ENCODE measurements at places on chromosomes 6 and 20. TPM values are rescaled to one million over a fixed set of nuclear protein-coding genes. Genes with fewer than 3 reads are reported as not detected.

DNA sequence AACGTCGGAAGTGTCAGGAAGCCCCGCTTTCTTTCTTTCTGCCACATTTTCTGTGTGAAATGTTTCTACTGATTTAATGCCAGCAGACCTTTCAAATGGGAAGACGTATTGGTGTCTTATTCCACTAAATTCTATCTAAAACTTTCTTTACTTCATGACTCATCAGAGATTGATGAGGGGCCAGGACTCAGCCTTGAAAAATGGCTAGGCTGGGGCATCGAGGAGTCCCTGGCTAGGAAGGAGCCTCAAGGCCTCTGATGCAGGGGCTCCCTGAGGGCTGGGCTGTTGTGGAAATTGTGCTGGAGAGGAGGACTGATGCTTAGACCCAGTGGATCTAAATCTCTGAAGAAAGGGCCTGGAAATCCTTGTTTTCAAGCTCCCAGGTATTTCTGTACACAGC, 192.8 kb upstream of the PDE10A start:
- H3K4me3 ChIP-seq: no peak overlapping the region
- H3K36me3 ChIP-seq: no peaks in the 10 kb centered on the region
- H3K27ac ChIP-seq: no peak overlapping the region
- H3K4me1 ChIP-seq: peaks cover 12% of the 10 kb centered on the region
- no peak for DNase-seq
- H3K27me3 ChIP-seq: peaks cover 69% of the 10 kb centered on the region

GSTA4 gene
- 82.4 TPM for total RNA-seq

TREM2 gene
- 0.70 TPM for total RNA-seq

- H3K4me3 ChIP-seq: no peak overlapping the region
- H3K4me1 ChIP-seq: no peaks in the 10 kb centered on the region
- peaks cover 7% of the 10 kb centered on the region for H3K36me3 ChIP-seq
These were observed 25.5 kb downstream of the ACOT13 start for GRCh38 chr6:24692415-24692814.

RBPJL gene
- total RNA-seq: not detected

- no peak overlapping the region for H3K4me3 ChIP-seq
- H3K4me1 ChIP-seq: no peaks in the 10 kb centered on the region
- H3K36me3 ChIP-seq: peaks cover 27% of the 10 kb centered on the region
- DNase-seq: no peak
- no peak overlapping the region for H3K27ac ChIP-seq
These were observed 43.4 kb downstream of the LYRM4 start for GRCh38 chr6:5217356-5217755.

DXO gene
- 13.2 TPM for total RNA-seq

C20orf173 gene
- total RNA-seq: not detected

DNA sequence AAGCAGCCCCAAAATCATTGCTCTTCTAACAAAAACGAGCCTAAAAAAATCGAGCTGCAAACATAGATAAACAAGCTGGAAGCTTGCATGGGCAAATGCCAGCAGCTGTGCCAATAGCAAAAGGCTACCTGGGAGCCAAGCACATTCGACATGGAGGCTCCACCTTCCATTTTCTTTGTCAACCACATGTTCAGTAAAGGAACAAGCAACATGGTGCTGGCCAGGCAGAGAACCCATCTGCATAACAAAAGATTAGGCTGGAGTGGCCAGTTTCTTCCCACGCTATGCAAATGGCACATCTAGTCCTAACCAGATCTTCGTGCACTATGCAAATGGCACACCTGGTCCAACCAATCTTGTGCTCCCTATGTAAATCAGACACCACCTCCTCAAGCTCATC, 110.5 kb downstream of the KIF16B start:
- no peak for DNase-seq
- H3K27me3 ChIP-seq: no peaks in the 10 kb centered on the region
- no peak overlapping the region for H3K27ac ChIP-seq
- no peak overlapping the region for H3K4me3 ChIP-seq
- peaks cover 15% of the 10 kb centered on the region for H3K36me3 ChIP-seq

SNAP25 gene
- total RNA-seq: 0.15 TPM

TNFAIP3 gene
- total RNA-seq: 5.7 TPM

NT5E gene
- 5.1 TPM for total RNA-seq

ELOVL4 gene
- 7.4 TPM for total RNA-seq

DNA sequence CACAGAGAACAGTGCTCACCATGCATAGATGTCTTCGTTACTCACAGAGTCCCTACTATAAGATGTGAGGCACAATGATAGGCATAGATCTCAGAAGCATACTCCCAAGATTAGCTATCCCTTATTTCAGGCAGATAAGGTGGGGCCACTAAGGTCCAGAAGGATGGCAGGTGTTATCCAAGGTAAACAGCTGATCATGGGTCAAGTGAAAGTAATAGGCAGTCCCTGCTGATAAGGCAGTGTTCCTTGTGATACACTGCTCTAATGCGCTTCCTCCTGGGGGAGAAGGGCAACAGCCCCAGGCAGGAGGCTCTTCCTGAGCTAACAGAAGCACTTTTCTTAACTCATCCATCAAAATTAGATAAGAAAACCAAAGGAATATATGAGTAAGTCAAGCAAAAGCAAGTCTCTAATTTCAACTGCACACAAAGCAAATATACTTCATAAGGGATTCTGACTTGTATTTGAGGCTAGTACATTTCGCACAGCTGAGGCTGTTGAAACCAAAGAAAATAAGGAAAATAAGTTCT, 42.2 kb downstream of the METTL24 start:
- H3K4me1 ChIP-seq: no peaks in the 10 kb centered on the region
- no peak overlapping the region for H3K4me3 ChIP-seq
- DNase-seq: no peak
- no peaks in the 10 kb centered on the region for H3K27me3 ChIP-seq

DNA sequence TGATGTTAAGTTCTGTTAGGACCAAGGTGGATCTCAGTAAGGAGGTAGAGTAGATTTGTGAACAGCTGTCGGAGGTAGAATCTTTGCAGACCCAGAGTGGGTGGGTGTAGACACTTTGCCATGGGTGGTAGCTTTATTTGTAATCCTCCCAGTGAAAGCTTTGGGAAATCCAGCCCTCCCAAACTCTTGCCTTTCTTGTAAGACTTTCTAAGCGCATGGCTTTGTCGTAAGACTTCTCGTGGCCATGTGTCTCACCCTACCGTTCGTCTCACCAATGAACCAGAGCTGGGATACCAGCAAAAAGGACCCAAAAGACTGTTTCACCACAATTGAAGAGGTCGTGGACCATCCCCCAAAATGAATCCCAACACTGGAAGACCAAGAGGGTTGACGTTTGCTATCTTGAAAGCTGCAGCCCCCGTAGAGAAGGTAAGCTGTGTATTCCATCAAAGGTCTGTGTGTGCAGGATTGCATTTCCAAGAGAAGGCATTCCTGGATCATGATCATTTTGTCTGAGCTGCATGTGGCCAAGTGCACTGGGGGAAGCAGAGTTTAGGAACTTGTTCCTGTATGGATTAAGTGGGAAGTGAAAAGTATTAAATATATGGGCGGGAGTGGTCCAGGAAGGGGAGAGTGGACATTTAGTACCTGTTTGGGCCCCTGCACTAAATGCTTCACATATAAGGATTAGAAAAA, 5.8 kb upstream of the TMEM14A start:
- H3K27ac ChIP-seq: no peak overlapping the region
- no peaks in the 10 kb centered on the region for H3K36me3 ChIP-seq
- peaks cover 40% of the 10 kb centered on the region for H3K4me1 ChIP-seq
- H3K27me3 ChIP-seq: no peaks in the 10 kb centered on the region

- no peak overlapping the region for H3K27ac ChIP-seq
- H3K4me1 ChIP-seq: peaks cover 35% of the 10 kb centered on the region
- H3K36me3 ChIP-seq: no peaks in the 10 kb centered on the region
These were observed 21.9 kb upstream of the CCN6 start for GRCh38 chr6:112031960-112032359.

SLC13A3 gene
- total RNA-seq: 1.1 TPM

DNA sequence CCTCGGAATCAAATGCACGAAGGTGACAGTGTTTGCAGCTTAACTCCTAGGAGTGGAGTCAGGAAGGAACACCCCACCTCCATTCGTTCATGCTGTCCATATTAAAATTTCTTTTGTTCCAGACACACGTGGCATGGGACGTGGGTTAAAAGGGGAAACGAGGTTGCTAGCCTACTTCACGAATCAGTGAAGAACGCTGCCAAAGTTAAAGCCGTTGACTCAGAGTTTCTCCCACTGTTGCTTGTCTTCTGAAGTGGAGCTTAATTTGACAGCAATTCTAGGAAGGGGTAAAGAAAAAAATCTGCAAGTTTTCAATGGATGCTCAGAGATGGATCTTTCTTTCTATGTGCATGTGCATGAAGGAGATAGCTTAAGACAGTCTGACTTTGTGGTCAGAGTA, 499.1 kb downstream of the CD83 start:
- DNase-seq: no peak
- no peak overlapping the region for H3K4me3 ChIP-seq
- peaks cover 11% of the 10 kb centered on the region for H3K4me1 ChIP-seq
- H3K27me3 ChIP-seq: peaks cover 8% of the 10 kb centered on the region
- no peaks in the 10 kb centered on the region for H3K36me3 ChIP-seq
- H3K27ac ChIP-seq: no peak overlapping the region

DNA sequence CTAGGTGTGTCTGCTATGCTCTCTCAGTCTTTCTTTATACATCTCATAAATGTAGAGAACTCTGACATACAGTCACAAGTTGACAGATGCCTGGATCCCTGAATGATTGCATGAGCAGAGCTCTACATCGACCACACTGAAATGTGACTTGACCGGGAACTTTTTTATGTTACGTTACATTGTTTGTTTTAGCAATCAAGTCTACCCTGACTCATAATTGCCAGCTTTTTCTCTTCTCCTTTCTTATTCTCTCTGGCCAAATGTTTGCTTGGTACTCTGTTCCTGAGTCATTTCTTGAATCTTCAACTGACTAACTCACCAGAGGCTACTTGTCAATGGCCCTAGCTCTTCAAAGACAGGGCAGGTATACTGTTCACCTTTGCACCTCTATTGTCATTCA, 213.6 kb upstream of the DTNBP1 start:
- H3K36me3 ChIP-seq: no peaks in the 10 kb centered on the region
- H3K4me1 ChIP-seq: no peaks in the 10 kb centered on the region
- H3K27ac ChIP-seq: no peak overlapping the region
- H3K4me3 ChIP-seq: no peak overlapping the region
- no peak for DNase-seq
- no peaks in the 10 kb centered on the region for H3K27me3 ChIP-seq

GRCh38 chr6:4067673-4068072, 11.3 kb downstream of the FAM217A start:
- no peak for DNase-seq
- no peak overlapping the region for H3K27ac ChIP-seq
- H3K36me3 ChIP-seq: peaks cover 38% of the 10 kb centered on the region
- H3K4me3 ChIP-seq: no peak overlapping the region
- H3K27me3 ChIP-seq: no peaks in the 10 kb centered on the region

All from esophagus squamous epithelium (tissue), 5 donors.